ENCODE measurements at places on chromosomes 1 and 21. TPM values are rescaled to one million over a fixed set of nuclear protein-coding genes. Genes with fewer than 3 reads are reported as not detected.

- no peak for DNase-seq
Observed at GRCh38 chr1:78790174-78790573, 140.5 kb downstream of the IFI44 start.

- no peak for DNase-seq
Observed at GRCh38 chr1:219143735-219144134, 29.9 kb upstream of the LYPLAL1 start.

GRCh38 chr1:166479052-166479631, 312.3 kb upstream of the FAM78B start:
- no peak for DNase-seq

DNA sequence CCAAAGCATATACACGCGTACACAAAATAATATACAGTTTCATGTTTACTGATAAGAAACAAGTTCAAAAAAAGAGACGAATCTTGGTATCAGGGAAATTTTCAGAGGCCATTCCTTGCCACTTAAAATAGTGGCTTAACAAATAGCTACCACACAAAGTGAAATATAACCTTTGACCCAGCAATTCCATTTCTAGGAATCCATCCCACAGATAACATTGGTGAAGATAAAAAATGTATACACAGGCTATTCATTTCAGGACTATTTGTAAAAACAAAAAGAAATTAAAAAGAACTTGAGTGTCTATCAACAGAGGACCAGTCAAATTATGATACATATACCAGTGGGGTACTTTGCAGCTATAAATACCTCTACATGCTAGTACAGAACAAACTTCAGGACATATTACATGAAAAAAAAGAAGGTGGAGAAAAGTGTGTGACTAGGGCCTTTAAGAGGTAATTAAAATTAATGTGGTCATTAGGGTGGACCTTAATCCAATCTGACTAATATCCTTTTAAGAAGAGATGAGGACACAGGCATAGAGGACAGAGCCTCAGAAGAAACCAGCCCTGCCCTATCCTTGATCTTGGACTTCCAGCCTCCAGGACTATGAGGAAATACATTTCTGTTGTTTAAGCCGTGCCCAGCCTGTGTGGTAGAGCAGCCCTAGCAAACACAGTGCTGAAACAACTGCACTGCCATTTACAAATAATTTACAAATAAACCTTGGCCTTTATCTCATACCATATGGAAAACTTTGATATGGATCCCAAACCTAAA, 7.8 kb downstream of the UBE2G2 start:
- no peak for DNase-seq

DNA sequence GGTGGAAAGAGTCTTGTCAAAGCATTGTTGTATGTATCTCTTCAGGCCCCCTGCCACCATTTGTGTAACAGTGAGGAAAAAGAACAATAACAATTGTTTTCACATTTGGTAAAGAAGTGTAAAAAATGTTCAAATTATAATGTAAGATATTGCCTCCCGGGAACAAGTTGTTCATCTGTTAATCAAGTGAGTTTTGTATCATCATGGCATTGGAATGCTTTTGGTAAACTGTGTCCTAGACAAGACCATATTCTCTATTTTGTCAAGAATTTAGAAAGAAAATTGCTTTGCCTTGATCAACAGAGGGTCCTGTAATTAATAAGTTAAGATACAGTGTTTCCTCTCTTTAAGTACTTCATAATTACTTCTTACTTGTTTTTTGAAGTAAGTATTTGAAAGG, 692.0 kb upstream of the NR5A2 start:
- DNase-seq, result no peak

DNA sequence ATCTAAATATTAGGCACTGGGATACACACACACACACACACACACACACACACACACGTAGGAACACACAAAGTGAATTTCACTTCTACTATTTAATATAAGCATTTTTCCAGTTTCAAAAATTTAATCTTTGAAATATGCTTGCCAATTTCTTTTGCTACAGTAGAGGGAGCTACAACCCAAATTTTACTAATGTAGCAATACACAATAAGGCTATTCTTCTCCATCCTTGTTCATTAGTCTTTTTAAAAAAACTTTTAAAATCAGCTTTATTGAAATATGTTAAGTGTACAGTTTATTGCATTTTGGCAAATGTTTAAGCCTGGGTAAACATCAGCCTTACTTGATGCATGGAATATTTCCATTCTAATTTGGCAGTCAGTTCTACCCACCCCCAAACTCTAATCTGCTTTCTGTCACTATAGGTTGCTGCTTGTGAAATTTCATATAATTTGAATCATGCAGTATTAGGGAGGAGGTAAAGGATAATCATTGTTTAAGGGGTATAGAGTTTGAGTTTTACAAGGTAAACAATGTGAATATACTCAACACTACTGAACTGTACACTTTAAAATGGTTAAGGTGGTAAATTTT, 93.0 kb upstream of the TENT5C start:
- DNase-seq, result no peak

GRCh38 chr21:41761934-41762635, 4.8 kb downstream of the RIPK4 start:
- no peak for DNase-seq

DNA sequence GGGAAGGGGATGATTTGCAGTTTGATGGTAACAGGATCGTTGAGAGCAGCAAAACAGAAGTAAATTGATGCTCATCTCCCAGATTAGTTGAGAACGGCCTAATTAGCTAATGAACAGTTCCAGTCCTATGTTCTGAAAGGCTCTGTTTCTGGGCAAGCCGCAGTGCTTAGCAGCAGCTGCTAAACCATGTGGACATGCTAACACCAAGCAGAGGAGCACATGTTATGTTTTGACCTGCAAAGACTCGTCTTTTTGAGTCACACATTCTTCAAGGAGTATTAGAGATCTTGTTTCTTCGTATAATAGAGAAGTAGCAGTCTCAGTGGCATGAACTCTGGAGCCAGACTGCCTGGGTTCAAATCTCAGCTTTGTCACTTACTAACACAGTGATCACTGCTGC, 58.1 kb downstream of the CACNA1E start:
- no peak for DNase-seq

GRCh38 chr1:3641816-3642215, 8.1 kb downstream of the WRAP73 start:
- DNase-seq, result no peak

- no peak for DNase-seq
Observed at GRCh38 chr1:93322349-93322748, 23.4 kb upstream of the DR1 start.

DNA sequence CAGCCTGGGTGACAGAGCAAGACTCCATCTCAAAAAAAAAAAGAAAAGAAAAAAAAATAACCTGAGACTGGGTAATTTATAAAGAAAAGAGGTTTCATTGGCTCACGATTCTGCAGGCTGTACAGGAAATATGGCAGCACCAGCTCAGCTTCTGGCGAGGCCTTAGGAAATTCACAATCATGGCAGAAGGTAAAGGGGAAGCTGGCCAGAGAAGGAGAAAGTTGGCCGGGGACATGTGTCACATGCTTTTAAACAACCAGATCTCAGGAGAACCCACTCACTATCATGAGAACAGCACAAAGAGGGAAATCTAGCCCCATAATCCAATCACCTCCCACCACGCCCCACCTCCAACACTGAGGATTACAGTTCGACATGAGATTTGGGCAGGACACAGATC, 125.3 kb downstream of the DISP1 start:
- no peak for DNase-seq

DNA sequence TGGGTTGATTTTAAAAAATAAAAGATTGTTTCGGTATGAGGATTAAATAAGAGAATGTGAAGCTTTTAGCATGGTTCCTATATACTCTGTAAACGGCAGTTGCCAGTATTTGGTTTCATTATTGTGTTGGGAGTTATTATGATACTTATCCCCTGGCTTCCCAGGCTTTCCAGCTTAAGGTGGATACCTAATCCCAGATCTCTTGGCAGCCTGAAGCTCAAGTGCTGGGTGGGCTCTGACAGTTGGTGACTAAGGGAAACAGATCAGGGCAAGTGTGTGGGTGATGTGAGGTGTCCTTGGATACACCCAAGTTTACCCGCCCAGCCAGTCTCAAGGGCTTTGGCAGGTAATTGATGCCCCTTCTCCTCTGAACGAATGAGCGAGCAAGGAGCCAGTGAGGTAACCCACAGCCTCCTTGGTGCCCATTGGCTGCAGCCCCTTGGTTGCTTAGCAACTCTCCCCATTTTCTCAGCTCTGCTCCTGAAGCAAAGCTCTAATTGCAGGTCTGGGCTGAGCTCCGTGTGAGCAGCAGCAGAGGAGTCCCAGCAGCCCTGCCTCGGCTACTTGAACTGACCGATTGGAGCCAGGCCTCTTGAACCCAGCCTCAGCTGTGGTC, 6.1 kb downstream of the IPO13 start:
- DNase-seq, result peak; percentile 32

- peak; percentile 65 for DNase-seq
Observed at GRCh38 chr1:67429528-67430357, 459 bp downstream of the SERBP1 start.

DNA sequence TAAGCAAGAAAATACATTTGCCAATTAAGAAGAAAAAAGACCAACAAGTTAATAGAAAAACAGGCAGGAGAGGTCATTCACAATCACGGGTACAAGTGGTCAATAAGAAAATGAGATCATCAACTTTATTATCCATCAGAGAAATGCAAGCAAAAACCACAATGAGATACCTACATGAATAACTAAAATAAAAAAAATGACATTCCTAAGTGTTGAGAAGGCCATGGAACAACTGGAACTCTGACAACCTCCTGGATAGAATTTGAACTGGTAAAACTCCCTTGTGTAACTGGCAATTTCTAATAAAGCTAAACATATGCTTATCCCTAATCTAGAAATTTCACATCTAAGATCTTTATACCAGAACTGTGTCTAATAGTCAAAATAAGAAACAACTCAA, 135.4 kb upstream of the BACE2 start:
- no peak for DNase-seq

DNA sequence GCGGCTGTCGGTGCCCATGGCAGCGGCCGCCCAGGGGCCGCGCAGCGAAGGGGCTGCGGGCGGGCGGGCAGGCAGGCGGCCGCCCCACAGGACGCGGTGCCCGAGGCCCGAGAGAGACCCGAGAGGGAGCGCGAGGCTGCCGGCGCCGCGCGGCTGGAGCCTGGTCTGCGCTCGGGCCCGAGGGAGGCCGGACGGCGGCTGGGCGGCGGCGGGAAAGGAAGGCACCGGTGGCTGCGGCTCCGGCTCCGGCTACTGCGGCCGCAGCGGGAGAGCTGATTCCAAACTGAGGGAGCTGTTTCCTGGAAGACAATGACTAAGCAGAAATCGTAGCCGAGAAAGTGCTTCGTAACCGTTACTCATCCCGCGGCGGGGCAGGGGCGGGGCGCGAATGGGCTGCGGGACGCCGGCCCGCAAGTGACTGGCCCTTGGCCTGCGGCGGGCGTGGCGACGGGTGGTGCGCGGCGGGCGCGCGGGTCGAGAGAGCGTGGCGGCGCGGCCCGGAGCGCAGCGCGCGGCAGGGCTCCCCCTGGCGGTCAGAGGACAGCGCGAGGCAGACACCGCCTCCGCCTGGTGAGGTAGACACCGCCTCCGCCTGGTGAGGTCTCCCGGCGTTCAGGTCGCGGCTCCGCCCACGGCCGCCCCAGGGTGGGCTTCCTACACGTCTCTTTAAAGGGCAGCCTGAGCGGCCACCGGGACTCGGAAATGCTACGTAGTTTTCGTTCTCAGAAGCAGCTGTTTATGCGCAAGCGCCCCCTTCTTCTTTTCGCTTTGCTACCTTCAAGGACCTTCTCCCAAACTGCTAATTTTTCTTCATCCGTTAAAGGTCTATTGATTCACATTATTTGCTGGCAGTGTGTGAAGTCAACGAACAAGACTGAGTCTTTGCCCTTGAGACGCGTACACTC, at the start of gene GCLM:
Gene GCLM (minus strand): TSS at position 285 of the 905 bp plus-strand sequence. CDS start 267 bp downstream, at position 18.
- peak; percentile 96 for DNase-seq

DNA sequence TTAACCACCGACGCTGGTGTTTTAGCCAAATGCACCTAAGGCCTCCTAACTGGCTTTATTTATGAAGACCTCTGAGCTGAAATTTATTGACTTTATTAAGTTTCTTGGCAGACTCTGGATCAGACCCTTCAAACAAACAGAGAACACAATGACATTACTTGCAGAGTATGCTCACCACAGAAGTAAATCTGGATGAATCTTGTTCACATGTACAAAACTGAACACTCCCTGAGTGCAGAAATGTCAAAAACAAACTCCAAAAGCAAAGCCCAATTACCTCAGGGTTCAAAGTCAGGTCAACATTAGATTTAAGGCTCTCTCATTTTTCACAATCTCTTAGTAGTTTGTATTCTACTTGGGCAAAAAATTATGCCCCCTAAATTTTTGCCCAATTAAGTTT, 218.6 kb downstream of the SLC45A1 start:
- DNase-seq, result no peak

DNA sequence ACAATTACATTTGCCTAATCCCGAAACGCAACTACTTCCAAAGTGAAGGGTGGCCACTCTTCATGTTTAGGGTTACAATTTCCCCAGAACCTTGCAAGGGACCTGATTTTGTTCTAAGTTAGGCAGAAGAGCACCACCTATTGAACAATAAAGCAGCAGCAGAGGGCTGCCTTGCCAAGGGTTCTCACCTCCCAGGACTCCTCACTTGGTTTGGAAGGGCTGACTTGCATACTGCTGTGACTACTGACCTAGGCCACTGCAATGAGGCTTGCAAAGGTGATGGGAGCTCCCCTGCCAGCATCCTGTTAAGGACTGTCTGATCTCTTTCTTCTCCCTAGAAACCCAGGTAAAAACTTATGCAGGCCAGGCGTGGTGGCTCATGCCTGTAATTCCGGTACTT, 14.2 kb downstream of the MTOR start:
- DNase-seq, result no peak

- no peak for DNase-seq
Observed at GRCh38 chr1:207801819-207802218, 50.0 kb downstream of the CD46 start.

GRCh38 chr1:159790237-159790917, 9.6 kb downstream of the DUSP23 start:
- DNase-seq, result peak; percentile 24

DNA sequence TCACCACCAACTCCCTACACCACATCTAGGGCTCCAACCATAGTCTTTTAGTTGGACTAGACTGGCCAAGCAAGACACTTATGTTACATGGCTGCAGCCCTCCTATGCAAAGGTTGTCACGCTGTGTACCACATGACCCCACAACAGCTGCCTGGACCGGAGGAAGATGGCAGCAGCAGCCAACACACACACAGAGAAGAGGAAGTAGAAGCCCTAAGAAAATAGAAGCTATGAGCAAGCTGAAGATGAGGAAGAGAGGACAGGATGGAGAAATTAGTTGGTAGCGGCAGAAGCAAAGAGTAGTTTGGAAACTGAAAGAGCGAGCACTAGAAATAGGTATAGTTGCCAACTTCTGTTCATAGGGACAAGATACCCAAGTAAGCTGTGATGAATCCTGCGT, 60.8 kb upstream of the RALGPS2 start:
- DNase-seq, result no peak

The RHBG gene
- 1.3 TPM for polyA plus RNA-seq

The S1PR1 gene
- 4.0 TPM for polyA plus RNA-seq

The IL12RB2 gene
- polyA plus RNA-seq, result 0.92 TPM

The RPS6KA1 gene
- 13.7 TPM for polyA plus RNA-seq

The FCER1A gene
- polyA plus RNA-seq, result 0.66 TPM

The CLDN14 gene
- polyA plus RNA-seq, result 1.9 TPM

The NPPB gene
- polyA plus RNA-seq, result 0.95 TPM

All from pancreas (tissue), 10 donors.